ENCODE measurements at places on chromosomes 12 and 14. TPM values are rescaled to one million over a fixed set of nuclear protein-coding genes. Genes with fewer than 3 reads are reported as not detected.

GRCh38 chr12:131434208-131435125 lies 276.4 kb upstream of the SFSWAP start:
- DNase-seq, result no peak

GRCh38 chr12:112183141-112184021 lies 58.0 kb downstream of the TRAFD1 start:
- DNase-seq, result no peak

GRCh38 chr14:89379891-89380820 lies 36.9 kb downstream of the FOXN3 start:
- DNase-seq, result no peak

- DNase-seq, result no peak
Measured at GRCh38 chr14:95185767-95186392, 28.6 kb upstream of the DICER1 start.

DNA sequence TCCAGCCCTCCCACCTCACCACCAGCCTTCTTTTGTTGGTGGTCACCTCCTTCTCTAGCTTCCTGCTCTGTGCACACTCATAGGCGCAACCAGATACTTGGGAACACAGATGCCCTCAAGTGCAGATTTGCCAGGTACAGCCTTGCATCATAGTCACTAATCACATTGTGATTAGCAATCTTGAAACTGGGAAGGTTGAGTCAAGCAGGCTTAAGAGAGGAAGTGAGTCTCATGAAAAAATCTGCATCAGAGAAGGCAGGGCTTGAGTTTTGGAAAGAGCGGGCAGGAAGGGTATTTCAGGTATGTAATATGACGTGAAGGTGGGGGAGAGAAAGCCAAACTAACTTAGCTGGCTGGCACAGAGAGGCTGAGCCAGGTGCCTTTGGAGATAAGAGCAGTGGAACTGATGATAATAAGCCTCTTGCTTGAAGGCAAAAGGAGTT lies 2.7 kb upstream of the RABGGTA start:
- no peak for DNase-seq

DNA sequence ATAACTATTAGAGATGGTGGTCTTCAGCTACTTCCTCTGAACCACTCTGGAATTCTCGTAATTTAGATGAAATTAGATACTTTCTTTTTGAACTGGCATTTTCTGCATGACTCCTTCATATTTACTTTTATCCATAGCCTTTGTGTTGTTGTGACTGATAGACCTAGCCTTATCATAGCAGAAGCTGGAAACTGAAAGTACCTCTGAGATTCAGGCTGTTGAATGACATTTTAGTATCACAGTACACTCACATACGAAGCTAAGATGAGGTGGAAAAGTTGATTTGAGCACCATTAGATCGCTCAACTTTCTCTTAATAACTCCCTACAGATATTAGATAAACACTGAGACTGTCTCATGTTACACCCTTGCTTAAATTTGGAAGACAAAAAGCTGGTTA lies 525.1 kb upstream of the FBXO33 start:
- DNase-seq, result no peak

DNA sequence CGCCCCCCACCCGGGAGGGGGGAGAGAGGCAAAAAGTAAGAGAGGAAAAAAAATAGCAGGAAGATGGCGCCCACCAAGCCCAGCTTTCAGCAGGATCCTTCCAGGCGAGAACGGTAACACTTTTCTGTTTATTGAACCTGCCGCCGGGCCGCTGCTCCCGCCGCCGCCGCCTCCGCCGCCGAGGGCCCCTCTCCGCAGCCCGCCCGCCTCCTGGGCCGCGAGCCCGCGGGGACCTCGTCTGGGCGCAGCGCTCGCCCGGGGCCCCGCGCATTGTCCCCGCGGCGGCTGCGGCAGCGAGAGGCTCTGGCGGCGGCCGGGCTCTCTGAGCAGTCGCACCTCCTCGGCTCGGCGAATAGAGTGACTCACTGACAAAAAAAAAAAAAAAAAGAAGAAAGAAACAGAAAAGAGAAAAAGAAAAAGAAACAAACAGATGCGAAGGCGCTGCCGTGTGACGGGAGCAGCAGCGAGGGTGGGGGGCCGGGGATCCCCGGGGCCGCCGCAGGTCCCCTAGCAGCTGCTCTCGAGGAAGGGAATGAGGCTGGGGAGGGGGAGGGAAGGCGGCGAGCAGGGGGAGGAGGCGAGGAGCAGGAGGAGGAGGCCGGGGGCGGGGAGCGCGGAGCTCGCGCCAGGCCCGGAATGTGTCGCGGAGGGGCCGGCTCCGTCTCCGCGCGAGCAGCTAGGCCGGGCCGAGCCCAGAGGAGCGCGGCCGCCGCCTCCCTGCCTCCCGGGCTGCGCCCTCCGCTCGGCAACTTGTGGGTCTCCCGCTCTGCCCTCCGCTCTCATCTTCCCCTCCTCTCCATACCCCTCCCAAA lies 781 bp downstream of the NPAS3 start:
- DNase-seq, result peak; percentile 92

DNA sequence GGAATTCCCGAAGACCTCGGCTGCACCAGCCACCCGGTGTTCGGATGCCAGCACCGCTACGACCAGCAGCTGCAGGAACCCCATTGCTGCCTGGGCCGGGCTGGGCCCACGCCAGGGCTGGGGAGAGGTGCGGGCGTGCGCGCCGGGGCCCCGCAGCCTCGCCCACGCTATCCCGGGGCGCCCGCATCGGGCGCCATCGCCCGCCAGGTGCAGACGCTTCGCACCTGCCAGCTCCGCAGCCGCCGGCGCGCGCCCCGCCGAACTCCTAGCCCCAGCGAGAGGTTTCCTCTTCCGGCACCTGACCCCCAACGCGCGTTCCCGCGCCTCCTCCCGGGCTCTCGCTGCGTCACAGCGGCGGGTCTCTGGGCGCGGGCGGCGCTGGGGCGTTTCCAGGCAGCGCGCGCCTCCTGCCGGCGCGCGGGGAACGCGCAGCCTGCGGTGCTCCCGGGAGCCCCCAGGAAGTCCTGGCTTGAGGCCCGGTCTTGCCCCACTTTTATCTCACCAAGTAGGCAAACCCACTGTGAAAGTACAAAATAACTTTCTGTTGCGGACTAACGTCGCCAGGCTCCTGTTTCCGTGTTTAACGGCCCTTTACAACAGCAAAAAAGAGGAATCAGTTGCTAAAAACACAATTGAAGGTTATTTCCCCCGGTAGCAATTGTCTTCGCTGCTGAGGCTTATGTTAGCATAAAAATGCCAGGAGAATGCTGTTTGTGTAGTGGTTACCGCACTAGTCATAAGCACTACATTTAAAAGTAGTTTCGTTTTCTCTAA lies at the start of gene TM7SF3:
TSS of gene TM7SF3 (minus strand) at position 300 of the 774 bp plus-strand sequence. CDS start at position 84, 216 bp downstream.
- DNase-seq, result peak; percentile 91

GRCh38 chr12:6963016-6963731 lies 7.3 kb downstream of the PHB2 start:
- DNase-seq, result no peak

GRCh38 chr12:89087876-89088275 lies 264.4 kb downstream of the DUSP6 start:
- no peak for DNase-seq

GRCh38 chr12:7265251-7265650 lies 38.6 kb upstream of the ACSM4 start:
- no peak for DNase-seq

- DNase-seq, result no peak
Measured at GRCh38 chr14:51873221-51873893, 12.9 kb downstream of the GNG2 start.

DNA sequence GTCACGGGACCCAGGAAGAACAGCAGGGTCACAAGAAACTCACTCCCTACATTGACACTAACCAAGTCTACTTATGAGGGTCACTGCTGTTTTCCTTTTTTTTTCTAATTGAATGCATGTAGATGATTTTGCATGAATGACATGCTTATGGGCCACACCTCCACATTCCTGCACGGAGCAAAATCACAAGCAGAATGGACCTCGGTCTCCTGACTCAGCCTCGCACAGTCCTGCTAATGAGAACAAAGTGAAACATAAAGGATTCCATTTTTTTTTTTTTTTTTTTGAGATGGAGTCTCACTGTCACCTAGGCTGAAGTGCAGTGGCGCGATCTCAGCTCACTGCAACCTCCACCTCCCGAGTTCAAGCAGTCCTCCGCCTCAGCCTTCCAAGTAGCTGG lies 12.3 kb downstream of the SCARB1 start:
- no peak for DNase-seq

DNA sequence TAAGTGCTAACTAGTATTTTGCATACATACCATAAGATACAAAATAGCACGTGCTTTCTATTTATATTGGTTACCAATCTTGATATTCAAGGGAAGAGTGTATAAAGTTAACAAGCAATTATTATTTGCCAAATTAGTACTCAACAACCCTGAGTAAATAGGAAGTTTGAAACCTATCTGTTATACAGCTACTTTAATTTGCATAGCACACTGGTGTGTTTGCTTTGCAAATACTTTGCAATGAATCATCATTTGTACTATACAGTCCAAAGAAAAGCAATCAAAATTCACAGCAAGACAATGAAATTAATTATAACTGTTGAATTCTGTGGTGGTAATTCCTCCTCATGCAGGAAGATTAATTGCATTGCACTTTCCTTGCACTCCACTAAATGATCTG lies 469.1 kb downstream of the PRKD1 start:
- no peak for DNase-seq

DNA sequence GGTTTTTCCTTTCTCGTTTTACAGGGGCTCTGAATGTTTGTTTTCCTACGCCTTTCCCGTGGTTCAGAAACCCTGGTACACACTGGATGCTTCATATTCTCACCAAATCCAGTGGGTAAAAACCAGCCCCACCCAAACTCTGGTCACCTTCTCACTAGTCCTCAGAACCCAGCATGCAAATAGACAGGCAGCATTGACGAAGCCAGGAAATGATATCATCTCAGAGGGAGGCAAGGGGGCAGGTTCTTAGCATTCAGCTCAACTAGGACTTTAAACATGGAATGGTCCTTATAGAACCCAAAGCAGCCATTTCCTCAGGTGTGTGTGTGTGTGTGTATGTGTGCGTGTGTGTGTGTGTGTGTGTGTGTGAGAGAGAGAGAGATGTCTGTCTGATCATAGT lies 142.0 kb downstream of the KCNK10 start:
- DNase-seq, result no peak

GRCh38 chr12:84537666-84538065 lies 374.9 kb downstream of the SLC6A15 start:
- peak; percentile 9 for DNase-seq

DNA sequence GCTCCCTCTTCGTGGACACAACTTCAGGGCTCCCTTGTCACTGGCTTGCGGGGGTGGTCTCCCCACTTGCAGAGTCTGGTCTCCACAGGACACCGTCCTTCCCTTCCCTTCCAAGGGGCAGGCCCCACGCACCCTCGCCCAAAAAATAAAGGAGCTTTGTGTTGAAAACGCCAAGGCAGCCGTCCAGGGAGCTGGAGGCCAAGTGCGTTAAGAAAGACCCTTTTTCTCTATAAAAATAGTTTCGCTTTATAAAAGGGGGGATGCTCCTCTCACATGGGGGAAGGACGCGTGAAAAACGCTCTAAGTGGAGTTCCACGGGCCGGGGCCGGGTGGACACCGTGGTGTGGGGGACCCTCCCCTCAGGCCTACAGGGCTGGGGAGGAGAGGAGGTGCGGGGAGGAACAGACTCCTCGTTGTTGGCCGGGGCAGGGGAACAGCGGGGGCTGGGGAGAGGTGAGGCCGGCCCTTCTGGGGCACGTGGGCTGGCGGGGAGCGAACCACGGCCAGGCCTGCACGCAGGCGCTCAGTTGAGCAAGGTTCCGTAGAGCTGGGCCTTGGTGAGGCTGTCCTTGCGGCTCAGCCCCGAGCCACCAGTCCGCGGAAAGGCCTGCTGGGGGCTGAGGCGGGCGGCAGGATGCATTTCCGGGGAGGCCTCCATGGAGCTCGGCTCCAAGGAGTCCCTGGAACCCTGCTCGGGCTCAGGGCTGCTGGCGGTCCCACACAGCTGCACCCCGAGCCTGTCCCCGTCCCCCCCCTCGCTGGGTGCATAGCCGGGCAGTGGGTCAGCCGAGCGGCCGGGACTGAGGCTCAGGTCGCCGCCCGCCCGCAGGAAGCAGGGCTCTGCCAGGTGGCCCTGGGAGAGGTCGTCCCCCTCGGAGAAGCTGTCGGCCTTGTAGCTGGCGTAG lies 49.5 kb downstream of the BEGAIN start:
- DNase-seq, result no peak

GRCh38 chr12:12529783-12530421 lies 32.8 kb downstream of the DUSP16 start:
- no peak for DNase-seq

DNA sequence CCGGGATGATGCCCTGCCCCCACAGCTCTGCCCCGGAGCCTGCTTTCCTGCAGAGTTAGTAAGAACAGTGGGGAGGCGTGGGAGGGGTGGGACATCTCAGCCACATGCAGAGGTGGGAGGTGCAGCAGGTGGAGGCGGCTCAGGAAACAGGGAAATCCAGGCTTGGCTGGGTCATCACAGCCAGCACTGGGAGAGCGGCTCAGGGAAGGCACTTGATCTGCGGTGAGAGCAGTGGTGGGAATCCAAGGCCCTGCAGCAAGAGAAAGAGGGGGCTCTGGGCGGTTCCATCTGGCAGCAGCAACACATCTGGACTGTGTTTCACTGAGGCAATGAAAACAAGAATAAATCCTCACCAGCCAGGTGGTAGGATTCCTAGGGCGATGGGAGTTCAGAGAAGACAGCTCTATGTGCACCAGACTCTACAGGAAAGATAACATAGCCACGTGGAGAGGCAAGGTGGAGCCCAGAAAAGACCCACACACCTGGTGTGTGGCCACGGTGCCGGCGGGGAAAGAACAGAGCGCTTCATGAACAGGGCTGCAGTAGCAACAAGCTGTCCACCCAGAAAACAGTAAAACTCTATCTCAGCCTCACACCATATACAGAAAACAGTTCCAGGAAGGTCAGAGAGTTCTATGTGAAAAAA lies 57.6 kb downstream of the CCDC85C start:
- DNase-seq, result no peak

- DNase-seq, result peak; percentile 16
Measured at GRCh38 chr14:57244106-57244505, 24.6 kb downstream of the EXOC5 start.

GRCh38 chr12:27199638-27200300 lies 44.3 kb upstream of the STK38L start:
- no peak for DNase-seq

- DNase-seq, result peak; percentile 56
Measured at GRCh38 chr14:68753690-68754089, 39.2 kb downstream of the ZFP36L1 start.

Gene INSM2
- not detected for polyA plus RNA-seq

Gene PLEKHD1
- 0.62 TPM for polyA plus RNA-seq

Gene MYF5
- polyA plus RNA-seq, result 29.5 TPM

Gene NRXN3
- polyA plus RNA-seq, result 0.40 TPM

Gene SLC17A8
- 0.19 TPM for polyA plus RNA-seq

Gene ZFHX2
- 3.1 TPM for polyA plus RNA-seq

Gene WNT1
- not detected for polyA plus RNA-seq

Gene VDR
- polyA plus RNA-seq, result 0.75 TPM

Gene C12orf56
- polyA plus RNA-seq, result 2.7 TPM

Gene CD27
- 0.71 TPM for polyA plus RNA-seq

Gene SLC5A8
- polyA plus RNA-seq, result not detected

Gene RPS6KL1
- 14.3 TPM for polyA plus RNA-seq
